ENCODE measurements at places on chromosomes 7 and 10.

GRCh38 chr7:111224354-111225231 is 133.7 kb downstream of the LRRN3 start:
- no peak for DNase-seq

DNA sequence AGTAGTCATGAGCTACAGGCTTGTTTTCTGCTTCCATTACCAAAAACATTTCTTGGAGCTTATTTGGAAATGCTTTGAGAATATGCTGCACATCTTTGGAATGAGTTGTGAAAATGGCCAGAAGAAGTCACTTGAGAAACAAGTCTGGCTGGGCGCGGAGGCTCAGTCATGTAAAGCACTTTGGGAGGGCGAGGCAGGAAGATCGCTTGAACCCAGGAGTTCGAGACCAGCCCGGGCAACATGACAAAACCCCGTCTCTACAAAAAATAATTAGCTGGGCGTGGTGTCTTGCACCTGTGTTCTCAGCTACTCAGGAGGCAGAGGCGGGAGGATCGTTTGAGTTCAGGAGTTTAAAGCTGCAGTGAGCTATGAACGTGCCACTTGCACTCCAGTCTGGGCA is 882 bp upstream of the CHCHD1 start:
- no peak for DNase-seq

DNA sequence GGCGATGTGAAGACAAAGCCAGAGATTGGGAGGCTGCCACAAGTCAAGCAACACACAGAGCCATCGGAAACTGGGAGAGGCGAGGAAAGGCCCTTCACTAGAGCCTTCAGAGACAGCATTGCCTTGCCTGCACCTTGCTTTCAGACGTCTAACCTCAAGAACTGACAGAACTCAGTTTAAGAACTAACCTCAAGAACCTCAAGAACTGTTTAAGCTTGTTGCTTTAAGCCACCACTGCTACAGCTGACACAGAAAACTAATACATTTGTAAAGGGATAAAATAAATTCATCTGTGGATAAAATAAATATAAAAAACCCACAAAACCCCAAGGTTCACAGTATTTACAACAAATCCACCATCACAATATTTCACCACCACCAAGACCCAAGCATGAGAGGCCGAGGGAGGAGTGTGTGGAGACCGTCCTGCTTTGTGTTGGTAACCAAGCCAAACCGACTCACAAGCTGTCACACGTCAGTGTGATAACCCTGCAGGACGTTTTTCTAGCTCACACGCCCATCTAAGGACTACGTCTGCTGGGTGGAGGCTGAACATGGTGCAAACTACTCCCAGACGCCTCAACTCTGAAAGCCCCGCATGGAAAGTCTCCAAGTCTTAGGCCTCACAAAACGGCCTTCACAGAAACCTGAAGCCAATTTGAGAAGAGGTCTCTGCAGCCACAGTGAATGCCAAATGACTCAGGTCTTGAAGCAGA is 116.8 kb downstream of the ABLIM1 start:
- DNase-seq: no peak

DNA sequence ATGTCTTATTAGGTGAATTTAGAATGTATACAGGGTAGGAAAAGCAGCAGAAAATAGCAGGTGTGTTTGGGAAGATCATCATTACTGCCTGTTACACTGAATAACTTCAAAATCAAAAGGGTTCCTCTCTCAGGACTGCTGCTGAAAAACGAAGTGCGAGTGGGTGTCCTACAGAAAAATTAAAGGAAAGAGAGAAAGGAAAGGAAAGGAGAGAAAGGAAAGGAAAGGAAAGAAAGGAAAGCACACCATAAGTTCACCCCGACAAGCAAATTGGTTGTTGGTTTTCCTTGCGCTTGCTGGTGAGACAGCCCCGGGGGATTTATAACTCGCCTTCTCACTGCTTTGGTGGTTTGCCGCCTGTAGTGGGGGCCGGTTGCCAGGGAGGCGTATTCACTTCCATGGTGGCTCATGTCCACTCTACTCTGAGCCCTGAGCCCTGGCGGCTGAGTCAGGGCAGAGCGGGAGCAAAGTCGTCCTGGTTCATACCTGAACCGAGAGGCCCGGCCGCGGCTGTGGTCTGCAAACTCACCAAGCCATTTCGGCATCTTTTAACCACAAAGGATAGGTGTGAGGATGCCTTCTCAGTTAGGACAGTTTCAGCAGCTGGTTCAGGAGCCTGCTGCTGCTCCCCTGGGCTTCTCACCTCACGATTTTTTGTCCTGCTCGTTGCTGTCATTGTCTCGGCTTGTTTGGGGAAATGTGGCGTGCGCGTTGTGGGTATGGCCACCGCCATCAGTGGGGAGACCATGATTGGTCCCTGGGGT is 26.1 kb downstream of the INPP5A start:
- DNase-seq: peak; percentile 75

DNA sequence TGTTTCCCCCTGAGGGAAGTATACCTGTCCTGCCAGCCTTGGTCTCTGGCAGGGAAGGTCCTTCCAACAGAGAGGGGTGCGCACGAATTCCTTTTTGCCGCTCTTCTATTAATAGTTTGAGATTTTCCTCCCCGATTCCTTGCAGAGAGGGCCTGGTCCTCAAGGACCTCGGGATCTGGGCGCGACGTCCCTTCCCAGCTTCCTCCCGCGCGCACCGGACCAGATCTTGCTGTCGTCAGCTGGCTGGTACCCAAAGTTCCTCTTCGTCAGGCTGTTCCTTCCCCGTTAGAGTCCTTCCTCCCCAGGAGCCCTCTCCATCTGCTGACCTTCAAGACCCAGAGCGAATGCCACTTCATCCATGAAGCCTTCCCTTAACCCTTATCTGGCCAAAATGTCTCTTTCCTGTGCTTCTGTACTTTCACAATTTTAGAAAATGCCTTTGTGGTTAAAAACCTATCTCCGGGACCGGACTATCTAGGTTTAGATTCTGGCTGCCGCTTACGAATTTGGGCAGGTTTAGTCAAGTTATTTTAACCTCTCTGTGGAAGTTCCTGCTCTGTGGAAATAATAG is 851 bp upstream of the GOT1 start:
- peak; percentile 41 for DNase-seq

- DNase-seq: no peak
Measured at GRCh38 chr7:94314413-94315410, 80.0 kb upstream of the COL1A2 start.

- DNase-seq: no peak
Measured at GRCh38 chr7:11787534-11787933, 44.5 kb downstream of the THSD7A start.

DNA sequence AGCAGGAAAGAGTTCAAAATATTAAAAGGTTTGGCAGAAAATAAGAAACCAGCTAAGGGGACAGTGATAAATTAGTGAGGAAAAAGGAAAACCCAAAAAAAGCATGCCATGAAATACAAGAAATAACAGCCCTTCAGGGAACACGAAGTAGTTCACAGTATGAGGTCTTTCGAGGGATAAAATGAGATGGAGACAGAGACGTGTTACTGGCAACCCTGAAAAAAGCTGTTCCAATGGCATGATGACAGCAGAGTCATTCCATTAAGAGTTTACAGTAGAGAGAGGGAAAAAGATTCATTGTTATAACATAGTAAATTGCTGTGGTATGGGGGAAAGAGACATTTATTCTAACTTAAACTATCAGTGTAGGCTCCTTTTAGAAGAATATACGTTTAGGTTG is 391.2 kb downstream of the ANKRD7 start:
- no peak for DNase-seq

GRCh38 chr7:85714043-85714578 is 527.3 kb upstream of the SEMA3D start:
- no peak for DNase-seq

DNA sequence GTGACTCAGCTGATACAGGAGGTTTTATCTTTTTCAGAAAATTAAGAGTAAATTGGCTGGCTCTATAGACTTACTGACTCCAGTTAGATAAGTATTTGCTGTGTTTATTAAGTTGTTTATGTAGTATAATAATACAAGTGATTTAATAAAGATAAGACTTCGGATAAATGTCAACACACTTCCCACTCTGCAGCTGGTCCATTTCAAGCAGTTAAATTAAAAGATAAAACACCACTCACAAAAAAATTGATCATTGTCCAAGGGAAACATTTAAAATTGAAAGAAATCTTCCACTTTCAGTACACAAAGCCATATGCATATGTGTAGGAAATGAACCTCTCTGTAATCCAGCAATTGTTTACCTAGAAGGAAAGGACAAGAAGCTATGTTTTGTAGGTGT is 106.1 kb upstream of the SP8 start:
- no peak for DNase-seq

DNA sequence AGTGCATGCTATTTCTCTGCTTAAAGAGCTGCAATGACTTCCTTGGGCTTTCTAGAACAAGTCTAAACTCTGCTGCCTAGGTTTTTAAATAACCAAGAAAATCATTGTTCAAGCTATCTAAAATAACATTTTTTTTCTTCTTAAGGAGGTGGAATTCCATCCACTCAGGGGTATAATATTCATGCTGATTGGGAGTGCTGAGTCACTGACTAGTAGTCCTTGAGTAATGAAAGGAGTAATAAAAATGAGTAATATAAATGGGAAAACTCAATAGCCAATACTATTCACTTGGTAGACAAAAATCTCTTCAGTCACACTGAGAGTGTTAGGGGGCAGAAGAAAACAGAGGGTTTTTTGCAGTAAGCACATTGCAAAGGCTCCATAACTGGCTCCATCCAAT is 72.0 kb downstream of the GFRA1 start:
- no peak for DNase-seq

DNA sequence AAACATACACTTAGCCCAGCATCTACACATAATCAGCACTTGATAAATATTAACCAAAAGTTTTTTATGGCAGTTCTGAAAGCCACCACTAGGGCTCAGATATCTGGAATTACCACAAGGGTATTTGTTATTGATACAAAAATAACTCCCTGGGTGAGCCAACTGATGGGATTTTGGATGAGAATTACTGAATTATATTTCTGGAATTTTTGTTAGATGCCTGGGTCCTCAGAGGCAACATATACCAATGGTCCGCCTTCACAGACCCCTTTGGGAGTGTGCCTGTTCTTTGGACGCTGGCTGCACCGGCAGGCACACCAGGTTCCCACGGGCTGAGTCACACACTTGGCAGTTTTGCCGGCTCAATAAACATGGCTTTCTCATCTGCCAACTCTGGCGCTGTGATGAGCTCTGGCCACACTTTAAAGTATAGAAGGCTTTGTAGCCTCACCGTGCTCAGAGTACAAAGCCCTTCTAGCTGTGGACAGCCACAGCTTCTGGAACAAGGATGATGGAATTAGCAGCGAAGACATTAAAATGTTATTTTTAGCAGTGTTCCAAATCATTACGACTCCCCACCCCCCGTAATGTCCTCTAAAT is 24.5 kb upstream of the EEPD1 start:
- peak; percentile 83 for DNase-seq

DNA sequence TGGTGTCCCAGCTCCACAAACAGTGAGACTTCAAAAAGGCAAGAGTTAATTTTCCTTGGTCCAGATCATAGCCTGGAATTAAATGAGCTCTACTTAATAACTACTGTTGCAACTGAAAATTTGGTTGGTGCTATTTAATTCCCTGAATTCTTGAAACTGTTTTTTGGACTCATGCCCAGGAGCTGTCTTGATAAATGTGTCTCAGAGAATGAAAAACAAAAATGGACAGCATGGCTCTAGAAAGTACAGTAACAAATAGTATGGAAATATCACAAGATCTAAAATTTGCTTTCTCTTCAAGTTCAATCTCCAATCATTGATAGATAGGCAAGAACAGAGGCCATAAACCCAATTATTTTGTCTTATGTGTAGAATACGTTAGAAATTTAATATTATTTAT is 42.5 kb downstream of the CCDC71L start:
- DNase-seq: no peak

DNA sequence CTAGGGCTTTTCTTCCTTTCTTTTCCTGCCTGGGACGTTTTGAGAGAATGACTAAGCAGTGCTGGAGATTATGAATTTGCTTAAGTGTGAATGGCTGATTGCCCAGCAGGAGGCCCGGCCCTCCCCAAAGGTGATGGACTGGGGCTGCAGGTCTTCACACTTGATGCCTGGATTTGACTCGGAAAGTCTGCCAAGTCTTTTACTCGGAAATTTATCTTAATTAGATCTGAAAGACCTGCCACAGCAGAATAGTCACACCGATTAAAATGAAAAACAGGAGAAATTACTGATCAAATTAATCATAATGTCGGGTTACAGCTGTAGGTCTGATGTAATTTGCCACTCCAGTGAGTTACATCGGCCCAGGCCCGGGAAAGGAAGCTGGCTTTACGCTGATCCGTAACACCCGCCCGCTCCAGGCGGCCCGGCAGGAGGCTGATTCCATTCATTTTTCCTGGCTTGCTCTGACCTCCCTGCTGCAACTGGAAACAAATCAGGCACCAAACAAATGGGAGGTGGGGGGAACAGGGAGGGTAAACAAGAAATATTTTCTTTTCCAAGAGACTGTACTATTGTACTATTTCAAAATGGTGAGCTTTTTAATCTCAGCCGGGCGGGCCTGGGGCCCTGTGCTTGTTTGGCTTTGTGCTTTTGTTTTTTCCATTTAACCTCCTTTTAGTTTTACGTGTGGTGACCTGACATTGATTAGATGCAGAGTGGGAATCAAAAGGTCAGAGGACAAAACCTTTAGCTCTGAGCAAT is 212.4 kb upstream of the YAE1 start:
- peak; percentile 67 for DNase-seq

DNA sequence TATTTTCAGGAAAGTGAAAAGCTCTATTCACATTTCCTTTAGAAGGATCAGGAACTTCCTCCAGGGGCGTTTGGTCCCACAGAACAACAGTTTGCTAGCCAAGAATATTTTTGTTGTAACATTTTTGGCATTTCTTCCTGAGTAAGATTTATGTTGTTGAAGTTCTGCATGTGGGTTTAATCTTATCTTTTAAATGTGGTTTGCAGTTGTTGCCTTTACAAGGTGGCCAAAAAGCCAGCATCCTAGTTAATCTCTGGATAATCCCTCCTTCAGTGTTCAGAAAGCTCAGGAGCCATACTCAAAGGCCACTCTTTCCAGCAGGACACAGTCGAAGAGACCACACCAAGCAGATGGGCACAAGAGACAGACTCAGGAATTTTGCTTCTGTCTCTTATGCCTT is 30.0 kb downstream of the SLC26A4 start:
- no peak for DNase-seq

- no peak for DNase-seq
Measured at GRCh38 chr10:70295926-70296325, 12.1 kb upstream of the NPFFR1 start.

DNA sequence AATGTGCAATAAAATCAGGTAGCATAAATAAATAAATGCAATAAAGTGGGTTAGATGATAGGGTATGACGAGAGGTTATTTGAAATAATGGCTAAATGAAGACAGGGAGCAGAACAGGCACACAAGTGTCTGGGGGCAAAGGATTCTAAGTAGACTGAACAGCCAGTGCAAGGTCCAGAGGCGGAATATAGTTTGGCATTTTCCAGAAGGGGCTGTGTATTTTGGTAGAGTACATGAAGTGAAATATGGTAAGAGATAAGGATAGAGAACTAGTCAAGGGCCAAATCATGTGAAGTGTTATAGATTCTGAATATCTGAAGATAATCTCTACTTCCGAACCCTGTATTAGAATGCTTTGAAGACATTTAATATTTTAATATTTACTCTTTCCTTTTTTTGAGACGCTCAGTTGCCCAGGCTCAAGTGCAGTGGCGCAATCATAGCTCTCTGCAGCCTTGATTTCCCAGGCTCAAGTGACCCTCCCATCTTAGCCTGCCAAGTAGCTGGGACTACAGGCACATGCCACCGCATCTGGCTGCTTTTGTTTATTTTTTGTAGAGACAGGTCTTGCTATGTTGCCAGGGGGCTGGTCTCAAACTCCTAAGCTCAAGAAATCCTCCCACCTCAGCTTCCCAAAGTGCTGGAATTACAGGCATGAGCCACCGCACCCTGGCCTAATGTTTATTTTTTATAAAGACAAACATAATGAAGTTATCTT is 44.4 kb upstream of the CD36 start:
- DNase-seq: no peak
